Mesenchymal stem cell (in vitro differentiated cells and primary cell): ENCODE measurements at places on chromosomes 4 and X.

DNA sequence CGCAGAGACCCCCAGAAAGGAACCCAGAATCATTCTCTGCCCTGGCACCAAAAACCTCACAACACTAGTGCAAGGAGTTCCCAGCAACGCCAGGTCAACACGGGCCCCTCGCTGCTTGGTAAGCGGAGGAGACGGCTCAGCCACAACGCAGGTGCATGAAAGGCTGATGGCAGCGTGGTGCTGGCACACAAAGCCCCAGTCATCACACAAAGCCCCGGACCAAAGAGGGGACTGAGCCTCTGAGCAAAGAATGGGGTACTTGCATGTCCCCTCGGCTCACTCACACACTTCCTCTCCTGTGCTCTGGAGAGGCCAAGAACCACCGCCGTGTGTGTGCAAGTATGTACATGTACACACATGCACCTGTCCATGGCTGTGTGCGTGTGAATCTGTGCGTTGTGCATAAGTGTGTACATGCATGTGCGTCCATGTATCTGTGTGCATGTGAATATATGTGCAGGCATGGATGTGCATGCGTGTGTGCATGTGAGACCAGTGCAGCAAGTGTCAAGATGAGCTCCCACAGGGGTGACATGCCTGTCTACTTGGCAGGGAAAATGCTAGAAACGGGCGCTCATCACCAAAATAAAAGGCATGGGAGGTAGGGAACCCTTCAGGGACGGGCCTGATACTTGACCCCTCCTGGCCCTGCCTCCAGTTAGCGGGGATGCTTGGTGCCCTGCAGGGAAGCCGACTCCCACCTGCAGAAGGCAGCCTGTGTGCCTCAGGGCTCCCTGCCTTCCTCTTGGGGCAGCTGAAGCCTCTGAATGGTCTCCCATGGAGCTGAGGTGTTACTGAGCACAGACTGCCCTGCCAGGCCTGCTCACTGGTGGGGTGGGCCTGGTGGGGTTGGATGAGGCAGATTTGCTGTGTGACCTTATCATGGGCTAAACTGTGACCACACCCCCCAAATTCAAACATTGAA lies 60.4 kb downstream of the ZFYVE28 start:
- no peak for DNase-seq

DNA sequence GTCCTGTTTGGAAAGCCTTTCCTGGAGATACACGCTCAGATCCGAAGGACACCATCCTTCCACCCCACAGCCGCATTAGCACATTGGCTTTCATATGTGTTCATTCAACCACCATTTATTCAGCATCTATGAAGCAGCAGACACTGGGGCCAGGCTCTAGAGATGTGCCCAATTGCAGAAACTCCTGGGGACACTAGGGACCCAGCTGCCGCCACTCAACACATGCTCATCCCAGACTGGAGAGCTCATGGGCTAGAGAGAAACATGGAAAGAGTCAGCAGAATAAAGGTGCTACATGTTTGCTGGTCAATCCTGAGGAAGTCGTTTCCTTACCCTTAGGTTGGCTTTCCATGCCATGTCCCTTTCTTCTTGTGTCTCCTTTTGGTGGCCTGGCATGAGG lies 7.6 kb downstream of the CTAG1A start:
- no peak for DNase-seq

DNA sequence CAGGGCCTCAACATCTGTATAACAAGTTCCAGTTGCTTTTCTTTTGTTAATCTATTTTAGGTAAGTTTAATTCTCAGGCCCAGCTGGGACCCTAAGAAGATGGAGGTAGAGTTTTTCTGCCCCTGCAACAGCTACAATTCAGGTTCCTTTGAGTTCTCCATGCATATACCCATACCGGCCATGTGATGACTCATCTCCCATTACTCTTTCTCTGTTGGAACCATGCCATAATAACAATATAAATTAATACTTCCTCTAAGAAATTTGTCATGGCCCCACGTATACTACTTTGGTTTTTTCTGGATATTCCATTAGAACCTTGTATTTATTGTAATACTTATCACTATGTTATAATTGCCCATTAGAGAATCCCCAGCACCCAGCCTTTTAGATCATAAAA lies 1.3 kb upstream of the INTU start:
- DNase-seq = no peak

- DNase-seq = no peak
Measured at GRCh38 chrX:100328351-100328750, 81.7 kb downstream of the PCDH19 start.

- no peak for DNase-seq
Measured at GRCh38 chrX:110136136-110136535, 133.2 kb downstream of the TMEM164 start.

GRCh38 chr4:174946246-174946645 lies 28.1 kb downstream of the ADAM29 start:
- DNase-seq = no peak

- peak; percentile 86 for DNase-seq
Measured at GRCh38 chr4:74640111-74640903, 154.0 kb downstream of the BTC start.

- no peak for DNase-seq
Measured at GRCh38 chrX:129701624-129702069, 37.1 kb upstream of the XPNPEP2 start.

DNA sequence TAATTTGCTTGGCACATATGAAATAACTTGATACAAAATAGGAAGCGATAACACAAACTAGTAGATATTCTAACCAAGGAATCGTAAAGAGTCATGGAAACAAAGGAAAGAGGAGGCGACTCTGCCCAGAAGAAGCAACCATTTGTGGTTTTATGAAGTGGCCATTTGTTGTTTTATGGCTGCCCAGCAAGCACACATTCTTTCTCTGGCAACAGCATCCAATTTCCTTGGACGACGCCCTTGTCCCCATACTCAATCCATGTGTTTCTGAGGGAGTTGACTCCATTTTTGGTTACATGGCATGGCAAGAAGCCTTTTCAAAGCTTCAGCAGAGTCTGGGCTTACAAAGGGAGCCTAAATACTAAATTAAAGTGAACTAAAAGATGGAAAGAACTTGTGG lies 295.1 kb downstream of the INPP4B start:
- no peak for DNase-seq

DNA sequence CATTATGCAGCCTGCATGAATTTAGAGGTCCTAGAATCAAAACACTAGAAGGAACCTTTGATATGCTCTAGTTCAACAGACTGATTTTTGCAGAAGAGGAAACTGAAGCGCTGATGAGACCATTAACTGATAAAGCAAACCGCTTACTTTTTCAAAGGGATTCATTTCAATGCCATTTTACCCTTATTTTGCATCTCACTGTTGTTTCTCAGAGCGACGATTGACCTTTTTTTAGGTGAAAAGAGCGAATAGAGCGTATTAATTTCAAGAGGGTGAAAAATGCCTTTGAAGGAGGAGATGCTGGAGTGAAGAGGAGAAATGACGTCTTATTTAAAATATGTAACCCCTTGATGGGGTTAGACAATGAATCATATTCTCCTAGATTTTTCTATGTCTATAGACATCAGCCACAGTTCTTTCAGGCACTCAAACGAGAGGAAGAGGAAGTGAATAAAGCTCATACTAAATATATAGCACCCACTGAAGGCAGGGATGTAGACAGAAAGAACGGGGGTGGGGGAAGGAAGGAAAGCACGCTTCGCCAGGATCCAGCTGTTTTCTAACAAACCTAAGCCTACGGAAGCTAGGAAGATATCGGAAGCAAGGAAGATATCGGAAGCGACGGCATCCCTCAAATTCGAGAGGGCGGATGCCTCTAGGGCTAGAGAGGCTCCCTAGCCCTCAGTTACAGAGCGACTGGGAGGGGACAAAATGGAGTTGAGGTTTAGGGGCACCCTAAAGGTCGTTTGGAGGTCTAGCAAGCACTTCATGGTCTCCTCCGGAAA lies 848 bp downstream of the ACSL4 start:
- peak; percentile 53 for DNase-seq

- DNase-seq = no peak
Measured at GRCh38 chr4:32931475-32931874, 2211.3 kb downstream of the PCDH7 start.

DNA sequence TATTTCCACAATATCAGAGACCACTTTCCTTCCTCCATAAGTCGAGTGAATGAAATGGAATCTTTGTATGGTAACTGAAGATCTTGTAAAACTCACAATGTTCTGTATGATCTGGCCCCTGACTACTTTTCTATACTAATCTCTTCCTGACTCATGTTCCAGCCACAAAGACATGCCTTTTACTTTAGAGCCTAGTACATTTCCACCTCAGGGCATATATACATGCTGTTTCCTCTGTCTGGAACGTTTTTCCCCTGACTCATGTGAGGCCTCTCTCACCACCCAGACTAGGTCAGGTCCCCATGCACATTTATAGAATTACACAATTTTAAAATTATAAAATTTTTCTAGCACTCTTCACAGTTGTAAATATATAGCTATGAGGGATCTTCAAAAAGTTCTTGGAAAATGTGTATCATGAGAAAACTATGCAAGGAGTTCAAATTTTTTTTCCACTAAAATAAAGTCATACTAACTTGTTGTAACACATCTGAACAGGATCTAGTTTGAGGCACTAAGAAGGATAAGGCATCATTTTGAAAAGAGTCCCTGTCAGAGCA lies 208.8 kb downstream of the SH2D1A start:
- peak; percentile 82 for DNase-seq

DNA sequence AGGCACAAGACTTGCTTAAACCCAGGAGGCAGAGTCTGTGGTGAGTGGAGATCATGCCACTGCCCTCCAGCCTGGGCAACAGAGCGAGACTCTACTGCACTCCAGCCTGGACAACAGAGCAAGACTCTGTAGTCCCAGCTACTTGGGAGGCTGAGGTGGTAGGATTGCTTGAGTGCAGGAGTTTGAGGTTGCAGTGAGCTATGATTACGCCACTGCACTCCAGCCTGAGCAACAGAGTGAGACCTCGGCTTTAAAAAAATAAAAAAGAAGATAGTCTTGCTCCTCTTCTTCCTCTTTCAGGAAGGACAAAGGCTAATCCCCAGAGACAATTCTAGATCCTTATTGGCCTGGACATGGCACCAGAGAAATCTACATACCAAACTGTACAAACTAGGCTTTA lies 5.7 kb upstream of the PPEF2 start:
- DNase-seq = no peak

- peak; percentile 93 for DNase-seq
Measured at GRCh38 chrX:100643956-100644860, at the start of gene SRPX2. SRPX2 (plus strand) TSS chrX:100644199; CDS start chrX:100646323, 2,124 bp downstream.

GRCh38 chrX:124488412-124489161 lies 142.2 kb downstream of the SH2D1A start:
- DNase-seq = no peak

GRCh38 chrX:125132274-125132673 lies 187.4 kb upstream of the TEX13C start:
- DNase-seq = no peak

GRCh38 chr4:113809311-113809710 lies 47.8 kb upstream of the CAMK2D start:
- peak; percentile 19 for DNase-seq

- no peak for DNase-seq
Measured at GRCh38 chrX:7263961-7264360, 116.0 kb upstream of the PUDP start.

GRCh38 chr4:38177035-38177546 lies 216.9 kb downstream of the PTTG2 start:
- DNase-seq = no peak

DNA sequence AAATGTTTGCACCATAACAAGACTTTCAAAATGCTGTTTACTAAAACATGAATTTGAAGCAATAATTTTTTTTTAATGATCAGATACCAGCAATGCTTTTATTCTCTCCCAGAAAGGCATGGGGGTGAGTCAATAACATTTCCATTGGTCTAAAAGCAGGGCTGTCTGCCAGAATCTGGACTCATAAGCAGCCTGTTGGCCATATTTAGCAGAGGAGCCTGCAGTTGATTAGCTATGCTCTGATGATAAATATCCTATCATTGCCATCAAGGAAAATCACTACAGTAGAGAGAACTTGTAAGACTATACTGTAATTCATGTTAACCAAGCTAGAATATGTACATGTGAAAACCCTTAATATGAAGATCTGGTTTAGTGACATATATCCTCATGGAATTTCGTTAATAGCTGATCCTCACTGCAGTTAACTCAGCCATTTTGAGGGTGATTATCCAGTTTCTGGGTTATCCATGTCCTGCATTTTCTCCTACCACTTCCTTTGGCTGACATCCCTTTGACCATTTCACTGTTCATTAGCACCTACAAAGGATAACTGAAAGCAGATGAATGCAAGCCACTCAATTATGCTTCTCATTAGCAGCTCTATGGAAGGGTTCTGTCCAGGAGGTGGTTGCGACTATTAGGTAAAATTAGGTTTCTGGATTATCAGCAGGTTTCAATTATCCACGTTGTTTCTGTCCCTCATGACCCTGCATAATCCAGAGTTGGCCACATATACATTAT lies 72.9 kb upstream of the DIAPH2 start:
- no peak for DNase-seq

GRCh38 chr4:71711985-71712348 lies 71.9 kb downstream of the GC start:
- peak; percentile 31 for DNase-seq

- DNase-seq = no peak
Measured at GRCh38 chr4:10013722-10014121, 7.6 kb downstream of the SLC2A9 start.

DNA sequence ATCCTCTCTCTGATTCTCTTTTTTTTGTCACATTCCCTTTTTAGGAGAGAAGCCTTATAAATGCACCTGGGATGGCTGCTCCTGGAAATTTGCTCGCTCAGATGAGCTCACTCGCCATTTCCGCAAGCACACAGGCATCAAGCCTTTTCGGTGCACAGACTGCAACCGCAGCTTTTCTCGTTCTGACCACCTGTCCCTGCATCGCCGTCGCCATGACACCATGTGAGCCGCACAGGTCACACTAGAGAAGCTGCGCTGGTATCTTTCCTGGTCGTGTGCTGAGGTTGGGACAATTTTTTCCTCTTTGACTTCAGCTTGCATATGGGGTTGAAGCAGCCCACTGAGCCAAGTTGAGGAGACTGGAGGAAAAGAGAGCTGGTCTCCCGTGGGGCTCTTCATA lies 52.1 kb downstream of the KLF8 start:
- no peak for DNase-seq

DNA sequence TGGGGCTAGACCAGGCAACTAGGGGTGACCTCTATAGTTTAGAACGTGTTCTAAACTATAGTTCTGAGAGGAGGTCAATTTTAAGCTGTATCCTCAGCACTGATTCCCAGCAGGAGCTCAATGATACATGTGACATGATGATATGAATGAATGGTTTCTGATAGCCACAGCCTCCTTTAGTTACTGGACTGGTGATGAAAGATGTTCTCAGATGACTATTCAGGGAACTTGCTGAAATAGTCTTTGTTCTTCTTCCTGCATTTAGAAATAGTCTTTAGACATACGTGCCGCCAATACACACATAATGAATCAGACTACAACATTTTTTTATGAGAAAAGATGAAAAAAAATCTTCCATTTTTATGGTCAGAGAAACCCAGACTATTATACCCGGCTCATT lies 116.3 kb upstream of the TMEM150C start:
- DNase-seq = no peak

GRCh38 chrX:140822184-140822583 lies 112.6 kb downstream of the LINC00632 start:
- DNase-seq = no peak

DNA sequence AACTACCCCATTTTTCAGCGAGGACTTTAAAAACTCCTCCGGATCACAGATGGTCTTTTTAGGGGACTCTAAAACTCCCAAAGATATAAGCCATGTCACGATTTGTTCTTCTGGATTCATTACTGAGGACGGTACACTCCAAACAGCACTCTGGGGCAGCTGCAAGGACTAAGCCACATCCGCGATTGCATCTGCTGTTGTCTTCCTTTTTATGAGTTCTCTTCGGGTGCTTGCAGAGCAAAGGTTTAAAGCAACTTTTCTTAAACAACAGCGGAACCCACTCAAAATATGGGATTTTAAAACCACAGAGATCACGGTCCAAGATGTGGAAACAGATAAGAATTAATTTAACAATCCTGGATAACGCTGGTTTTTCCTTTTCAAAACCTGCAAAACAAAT lies at the start of gene ARHGEF6:
ARHGEF6 (minus strand) TSS at position 170 of the 400 bp plus-strand sequence; CDS start at position 120, 50 bp downstream.
- DNase-seq = no peak
